ENCODE measurements at places on chromosomes 4 and X.

DNA sequence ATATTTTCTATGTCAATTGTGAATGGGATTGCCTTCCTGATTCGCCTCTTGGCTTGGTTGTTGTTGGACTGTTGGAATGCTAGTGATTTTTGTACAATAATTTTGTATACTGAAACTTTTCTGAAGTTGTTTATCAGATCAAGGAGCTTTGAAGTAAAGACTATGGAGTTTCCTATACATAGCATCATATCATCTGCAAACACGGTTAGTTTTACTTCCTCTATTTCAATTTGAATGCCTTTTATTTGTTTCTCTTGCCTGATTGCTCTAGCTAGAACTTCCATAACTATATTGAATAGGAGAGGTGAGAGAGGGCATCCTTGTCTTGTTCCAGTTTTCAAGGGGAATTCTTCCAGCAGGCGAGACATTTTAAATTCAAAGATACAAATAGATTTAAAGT is 226.5 kb downstream of the FBXO8 start:
- no peak for DNase-seq

DNA sequence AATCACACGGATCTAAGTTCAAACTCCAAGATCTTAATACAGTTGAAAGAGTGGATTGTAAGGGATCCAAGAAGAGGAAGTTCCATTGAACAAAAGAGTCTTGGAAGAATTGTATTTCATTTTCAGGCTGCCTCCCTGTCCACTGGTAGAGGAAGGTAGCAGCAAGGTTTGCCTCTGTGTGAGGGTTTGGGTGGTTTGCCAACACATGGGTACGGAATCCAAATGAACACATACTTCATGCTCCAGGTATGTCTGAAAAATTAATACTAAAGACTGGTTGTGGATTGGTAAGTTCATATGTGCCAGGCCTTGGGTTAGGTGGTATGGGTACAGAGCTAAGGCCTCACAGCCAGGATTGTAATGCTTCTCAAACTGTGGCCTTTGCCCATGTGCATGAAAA is 523.6 kb upstream of the BOD1L1 start:
- no peak for DNase-seq

DNA sequence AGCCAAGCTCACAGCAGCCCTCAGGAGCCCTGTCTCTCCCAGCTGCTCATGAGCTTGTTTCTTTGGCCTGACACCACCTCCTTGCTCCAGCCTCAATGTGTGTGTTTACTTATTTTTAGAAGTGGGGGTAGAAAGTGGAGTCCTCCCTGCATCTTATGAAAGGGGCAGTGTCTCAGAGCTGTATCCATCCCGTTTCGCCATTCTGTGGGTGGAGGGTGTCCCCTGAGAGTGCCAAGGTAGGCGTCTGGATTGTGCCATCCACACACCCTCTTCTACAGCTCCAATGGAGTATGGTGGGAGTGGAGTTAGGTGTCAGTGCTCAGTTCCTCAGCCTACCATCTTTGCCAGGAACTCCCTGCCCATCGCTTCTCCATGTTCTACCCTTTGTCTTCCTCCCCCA is 8.3 kb downstream of the SPON2 start:
- DNase-seq: no peak

DNA sequence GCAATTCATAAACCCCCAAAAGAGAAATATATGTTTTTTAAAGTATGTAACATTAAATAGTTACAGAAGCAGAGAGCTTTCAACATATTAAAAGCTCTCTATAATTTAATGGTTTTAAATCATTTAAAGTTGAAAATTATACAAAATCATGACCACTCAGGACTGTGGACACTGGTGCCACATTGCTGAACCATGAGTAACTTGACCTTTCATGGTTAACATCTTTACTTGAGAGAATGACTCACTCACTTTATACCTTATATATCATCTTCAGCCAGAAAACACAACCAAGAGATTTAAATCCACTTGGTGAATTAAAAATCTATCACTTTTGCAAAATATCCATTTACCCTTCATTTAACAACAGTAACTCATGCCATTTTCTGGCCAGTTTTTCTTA is 584.3 kb upstream of the SMIM31 start:
- DNase-seq: no peak

GRCh38 chr4:164753873-164754488 is at the start of gene SMIM31:
TSS of gene SMIM31 (plus strand) at chr4:164754131. CDS start at chr4:164770444, 16,313 bp downstream.
- DNase-seq: no peak

GRCh38 chr4:128630871-128631270 is 178.6 kb upstream of the JADE1 start:
- DNase-seq: no peak

- no peak for DNase-seq
Measured at GRCh38 chr4:140617499-140618248, 48.9 kb upstream of the UCP1 start.

DNA sequence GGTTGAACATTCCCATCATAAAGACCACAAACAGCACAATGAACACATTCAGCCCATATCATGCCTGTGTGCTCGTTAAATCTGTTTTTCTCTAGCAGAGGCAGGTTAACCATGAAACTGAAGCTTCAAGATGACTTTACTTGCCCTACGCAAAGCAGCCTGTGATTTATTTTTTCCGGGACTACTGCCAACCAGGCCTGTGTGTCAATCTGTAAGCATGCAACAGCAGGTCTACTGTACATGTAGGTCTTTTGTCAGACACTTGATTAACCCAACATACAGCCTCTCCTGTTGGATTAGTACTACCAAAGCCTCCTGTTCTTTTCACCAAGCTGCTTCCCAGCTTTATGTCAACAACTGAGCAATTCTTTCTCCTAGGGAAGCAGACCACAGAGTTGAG is 85.5 kb upstream of the ACSL1 start:
- DNase-seq: no peak

DNA sequence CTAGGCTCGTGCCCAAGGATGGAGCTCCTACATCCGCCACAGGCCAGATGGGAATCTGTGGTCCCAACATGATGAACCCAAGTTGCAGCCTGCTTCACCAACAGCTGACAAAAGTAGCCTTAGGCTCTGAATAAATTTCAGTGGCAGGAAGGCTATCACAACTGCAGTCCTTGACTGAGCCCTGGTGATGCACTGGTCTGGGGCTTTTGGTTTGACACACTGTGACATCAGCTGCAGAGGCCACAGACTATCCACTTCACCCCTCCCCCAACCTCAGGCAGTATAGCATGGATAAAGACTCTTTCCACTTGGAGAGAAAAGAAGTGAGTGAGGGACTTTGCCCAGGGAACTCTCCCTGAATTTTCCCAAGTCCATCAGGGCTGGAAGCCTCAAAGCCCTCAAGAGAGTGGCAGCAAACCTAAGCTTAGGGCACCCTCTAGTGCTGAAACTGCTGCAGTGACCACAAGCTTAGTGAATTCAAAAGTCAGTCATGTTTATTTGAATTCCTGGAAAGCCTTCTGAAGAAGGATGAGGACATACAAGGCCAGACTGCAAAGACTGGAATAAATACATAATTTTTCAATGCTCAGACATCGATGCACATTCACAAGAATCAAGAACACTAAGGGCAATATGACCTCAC is 135.0 kb upstream of the TENT5D start:
- DNase-seq: no peak

DNA sequence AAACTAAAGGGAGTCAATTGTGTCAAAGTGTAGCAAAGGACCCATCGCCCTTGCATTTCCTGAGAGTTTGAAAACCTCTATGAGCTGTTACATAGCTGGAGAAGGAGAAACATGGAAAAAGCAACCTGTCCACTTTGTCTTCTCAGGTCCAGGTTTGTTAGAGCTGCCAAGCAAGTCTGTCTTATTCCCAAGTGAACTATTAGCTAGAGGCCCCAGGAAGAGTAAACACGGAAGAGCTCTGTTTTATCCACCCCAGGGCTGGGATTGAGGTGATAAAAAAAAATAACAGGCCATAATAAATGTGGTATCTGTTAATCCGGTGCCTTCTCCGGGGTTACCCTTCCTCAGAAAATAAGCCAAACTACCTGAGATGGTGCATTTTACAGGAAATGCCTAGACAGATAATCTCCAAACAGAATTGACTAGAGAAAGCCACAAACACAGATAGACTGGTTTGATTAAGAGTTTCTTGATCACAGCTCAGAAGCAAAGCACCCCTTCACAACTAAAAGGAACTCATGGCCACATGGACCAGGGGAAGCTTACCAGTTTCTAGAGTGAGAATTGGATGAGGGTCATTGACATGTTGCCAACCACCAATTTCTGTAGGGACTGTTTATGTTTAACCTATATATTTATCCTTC is 35.9 kb upstream of the RELL1 start:
- DNase-seq: no peak

GRCh38 chr4:25881193-25881592 is 18.4 kb upstream of the SEL1L3 start:
- DNase-seq: no peak

DNA sequence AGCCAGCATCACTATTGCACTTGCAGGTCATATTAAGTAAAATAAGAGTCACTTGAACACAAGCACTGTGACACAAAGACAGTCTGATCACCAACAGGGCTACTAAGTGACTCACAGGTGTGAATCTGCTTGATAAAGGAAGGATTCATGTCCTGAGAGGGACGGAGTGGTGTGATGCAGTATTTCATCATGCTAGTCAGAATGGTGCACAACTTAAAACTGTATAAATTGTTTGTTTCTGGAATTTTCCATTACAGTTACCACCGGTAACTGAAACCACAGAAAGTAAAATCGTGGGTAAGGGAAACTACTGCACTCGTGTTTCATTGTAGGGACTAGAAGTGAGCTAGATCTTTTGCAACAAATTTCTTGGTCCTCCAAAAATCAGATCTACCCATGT is 109.7 kb downstream of the ELOVL6 start:
- no peak for DNase-seq

DNA sequence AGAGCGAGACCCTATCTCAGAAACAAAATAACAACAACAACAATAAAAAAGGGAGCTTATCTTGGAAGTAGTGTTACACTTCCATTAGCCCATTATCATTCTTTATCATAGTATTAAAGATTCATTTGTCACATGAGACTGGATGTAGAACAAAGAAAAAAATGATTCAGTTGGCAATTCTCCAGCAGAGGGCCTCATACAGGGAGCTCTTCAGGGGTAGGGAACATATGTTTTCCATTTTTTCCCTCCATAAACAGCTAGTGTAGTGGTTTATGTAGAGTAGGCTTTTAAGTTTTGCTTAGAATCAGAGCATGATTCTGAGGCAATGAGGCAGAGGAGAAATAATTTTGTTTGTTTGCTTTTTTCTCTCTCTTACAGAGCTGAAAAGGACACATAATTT is 5.8 kb downstream of the CPE start:
- DNase-seq: no peak

GRCh38 chr4:158823461-158823873 is 54.6 kb downstream of the FNIP2 start:
- DNase-seq: no peak

DNA sequence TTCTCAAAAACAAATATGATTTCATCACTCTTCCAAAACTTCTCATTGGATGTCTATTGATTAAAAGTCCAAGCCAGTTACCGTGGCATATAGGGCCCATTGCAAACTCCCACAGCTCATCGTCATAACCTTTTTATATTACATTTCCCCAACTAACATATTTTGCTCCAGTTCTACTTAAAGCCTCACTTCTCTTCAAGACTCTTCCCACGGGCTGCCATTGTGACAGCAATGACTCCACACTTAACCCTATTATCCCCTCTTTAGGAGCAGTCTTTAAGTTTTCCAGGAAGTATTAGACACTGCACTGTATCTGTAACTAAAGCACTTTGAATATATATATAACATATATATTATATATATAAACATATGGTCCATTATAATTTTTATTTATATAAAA is 44.5 kb downstream of the DTHD1 start:
- DNase-seq: no peak

- DNase-seq: no peak
Measured at GRCh38 chrX:122135070-122135469, 1049.0 kb upstream of the GRIA3 start.

- no peak for DNase-seq
Measured at GRCh38 chr4:145824463-145824862, 114.2 kb downstream of the ZNF827 start.

- no peak for DNase-seq
Measured at GRCh38 chrX:70219938-70220764, 14.3 kb upstream of the AWAT1 start.

DNA sequence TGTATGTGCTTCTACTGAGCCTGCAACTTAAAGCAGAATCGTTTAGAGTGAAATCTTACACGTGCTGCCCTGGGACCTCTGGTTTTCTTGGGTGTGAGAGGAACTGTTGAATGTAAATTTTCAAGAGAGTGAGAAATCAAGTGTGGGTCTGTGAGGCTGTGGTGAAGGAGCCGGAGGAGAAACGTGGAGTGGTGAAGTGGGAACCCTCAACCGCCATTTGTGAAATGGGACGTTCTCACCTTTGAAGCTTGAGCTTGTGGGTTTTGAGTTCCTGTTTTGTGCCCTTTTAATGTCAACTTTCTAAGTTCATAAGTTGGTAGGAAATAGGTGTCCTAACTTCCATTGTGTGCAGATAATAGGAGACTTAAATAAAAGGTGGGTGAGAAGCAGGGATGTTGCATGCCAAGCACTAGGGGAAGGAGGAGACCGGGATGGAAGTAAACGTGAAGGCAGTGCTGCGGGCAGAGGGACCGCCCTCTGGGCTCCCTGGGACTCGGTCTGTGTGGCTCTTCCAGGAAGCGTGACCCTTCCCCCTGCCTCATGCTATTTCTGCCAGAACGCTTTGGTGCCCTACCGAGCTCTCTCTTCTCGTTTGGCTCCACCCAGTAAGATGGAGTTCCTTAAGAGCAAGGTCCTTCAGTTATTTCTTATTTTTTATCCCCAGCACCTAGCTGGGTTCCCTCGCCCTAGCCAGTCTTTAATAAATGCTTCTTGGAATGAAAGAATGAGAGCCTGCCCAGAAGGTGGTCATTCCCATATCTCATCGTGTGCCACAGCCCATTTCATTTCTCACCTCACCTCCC is 56.0 kb downstream of the TMEM131L start:
- DNase-seq: no peak

- DNase-seq: no peak
Measured at GRCh38 chrX:129540722-129541184, 694 bp downstream of the OCRL start.

DNA sequence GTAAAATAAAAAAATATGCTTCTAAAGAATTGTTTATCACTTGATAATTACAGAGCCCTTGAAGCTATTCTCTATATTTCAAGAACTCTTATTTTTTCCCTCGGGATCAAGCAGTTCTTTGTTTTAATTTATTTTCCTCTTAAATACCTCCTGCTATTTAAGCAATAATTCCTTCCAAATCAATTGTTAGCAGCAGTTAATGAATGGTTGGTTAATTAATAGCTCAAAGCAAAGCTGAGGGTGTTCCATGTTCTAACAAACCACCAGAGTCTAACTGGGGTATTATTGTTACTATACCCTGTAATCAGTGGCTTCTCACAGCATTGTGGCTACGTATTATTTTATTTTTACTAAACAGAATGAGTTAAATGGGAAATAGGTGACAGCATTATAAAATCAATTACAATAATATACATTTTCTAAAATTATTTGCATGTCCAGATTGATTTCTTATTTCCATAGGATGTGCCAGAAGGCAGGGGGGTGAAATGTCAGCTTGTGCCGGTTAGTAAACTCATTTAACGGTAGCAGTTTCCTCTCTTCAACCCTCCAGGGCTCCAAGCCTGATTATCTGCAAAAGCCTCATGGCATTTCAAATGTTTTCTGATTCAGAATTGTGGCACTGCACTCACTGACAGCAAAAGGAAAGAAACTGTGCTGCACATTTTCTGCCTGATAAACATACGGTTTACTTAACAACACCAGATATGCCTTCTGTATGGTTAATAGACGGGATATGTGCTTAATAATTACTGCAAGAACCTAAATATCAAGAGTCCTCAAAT is 286.9 kb upstream of the EMCN start:
- no peak for DNase-seq

GRCh38 chr4:184169225-184169867 is 48.3 kb downstream of the ENPP6 start:
- DNase-seq: no peak
